AG08395 (cell line): ENCODE measurements at places on chromosomes 13 and 19.
A peak's percentile ranks its signal among the peaks of the same experiment; 100 is the strongest.

DNA sequence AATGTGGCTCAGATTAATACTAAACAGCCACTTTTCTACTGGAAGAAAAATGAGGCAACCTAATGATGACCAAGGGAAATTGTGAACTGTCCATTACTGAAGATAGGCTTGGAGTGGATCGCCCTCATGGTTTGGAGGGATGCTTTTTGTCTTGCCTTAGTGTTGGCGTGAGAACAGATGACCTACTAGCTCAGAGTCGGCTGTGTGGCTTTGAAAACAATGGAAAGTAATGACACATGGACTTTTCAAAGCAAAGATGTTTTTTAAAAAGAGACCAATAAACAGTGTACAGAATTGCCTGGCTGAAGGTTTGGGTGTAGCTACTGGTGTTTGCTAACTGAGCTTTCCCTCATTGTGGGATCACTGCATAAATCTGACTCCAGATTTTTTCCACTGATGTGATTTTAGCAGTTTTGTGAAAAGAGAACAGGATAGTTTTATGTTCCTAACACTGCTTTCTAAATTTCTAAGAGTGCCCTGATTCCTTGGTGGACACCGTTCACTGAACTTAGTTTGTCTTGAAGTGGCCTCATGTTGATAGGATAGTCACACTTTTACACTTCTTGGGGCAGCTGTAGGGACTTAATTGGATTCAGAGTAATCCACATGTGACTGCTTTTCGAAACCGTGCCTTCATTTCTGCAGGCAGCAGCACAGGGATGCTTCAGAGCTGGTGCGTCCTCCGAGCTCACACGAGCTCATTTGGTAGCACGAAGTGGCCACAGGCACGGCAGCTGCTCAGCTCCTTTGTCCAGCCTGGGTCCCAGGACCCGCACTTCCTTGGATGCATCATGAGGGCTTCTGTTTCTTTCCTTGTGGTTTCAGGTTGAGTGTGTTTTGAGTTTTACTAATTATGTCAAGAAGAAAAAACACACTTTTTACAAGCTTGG lies 4.3 kb downstream of the CEBPG start:
- DNase-seq: peak; percentile 54

DNA sequence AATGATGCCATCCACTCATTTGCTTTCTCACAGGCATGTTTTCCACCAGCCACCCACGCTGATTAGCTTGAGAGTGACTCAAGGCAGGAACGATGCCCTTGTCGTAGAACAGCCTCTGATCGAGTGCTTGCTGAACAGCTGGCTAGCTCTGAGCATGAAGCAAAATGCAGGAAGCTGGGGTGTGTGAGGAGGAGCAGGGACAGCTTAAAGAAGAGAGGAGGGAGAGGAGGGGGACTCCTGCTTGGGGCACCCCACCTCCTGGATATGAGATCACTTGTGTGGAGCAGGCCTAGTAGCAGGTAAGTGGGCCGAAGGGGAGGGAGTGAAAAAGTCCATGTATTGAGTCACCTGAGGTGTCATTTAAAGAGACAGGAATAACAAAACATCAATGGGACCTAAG lies 48.8 kb downstream of the IRS2 start:
- peak; percentile 51 for DNase-seq

DNA sequence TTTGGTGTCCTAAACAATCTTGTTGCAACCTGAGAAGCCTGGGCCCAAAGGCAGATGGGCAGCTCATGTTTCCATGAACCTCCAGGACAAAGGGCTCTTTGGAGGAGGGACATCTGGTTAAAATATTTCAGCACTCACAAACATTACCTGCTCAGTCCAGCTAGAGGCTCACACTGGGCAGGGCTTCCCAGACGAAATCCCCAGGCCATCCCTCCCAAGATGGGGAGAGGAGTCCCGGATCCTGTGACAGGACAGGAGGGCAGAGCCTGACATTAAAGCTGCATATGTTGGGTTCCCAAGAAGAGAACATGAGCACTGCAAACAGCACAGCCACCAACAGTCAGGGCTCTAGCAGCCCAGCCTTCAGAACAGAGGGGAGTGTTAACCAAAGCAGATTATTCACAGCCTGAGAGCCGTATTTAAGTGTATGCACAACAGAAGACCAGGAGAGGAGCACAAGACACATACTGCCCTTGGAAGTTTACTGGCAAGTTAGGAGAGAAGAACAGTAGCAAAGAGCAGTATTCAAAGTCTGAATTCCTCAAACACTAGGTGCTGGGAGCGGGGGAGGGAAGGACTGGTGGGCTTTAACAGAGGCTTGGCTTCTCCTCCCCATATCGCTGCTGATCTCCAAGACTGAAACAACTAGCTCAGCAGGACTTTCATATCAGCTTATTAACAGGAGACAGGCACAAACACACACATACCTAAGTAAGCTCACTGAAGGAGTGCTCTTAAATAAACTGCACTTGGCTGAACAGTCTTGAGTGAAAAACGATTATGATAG lies 12.3 kb downstream of the ATP7B start:
- DNase-seq: no peak

DNA sequence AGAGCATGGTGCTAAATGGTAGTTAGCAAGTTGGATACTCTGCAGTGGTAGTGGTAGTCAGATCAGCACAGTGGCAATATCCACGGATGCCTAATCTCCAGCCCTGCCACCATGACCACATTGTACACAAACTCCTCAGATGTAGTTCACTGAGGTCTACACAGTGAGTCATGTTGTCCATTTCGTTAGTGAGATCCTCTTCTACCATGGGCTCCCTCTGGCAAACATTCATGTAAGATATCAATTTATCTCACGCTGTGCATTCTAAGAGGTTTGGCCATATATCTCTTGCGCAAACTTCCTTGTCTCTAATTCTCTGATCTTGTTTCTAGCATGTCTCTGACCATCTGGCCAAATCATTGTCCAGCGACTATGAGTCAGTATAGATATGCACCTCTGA lies 58.2 kb downstream of the POLR1D start:
- no peak for DNase-seq

- peak; percentile 26 for DNase-seq
Observed at GRCh38 chr13:76993021-76993420, 1.1 kb downstream of the CLN5 start.

GRCh38 chr19:34273121-34273520 lies 18.8 kb downstream of the GARRE1 start:
- DNase-seq: no peak

DNA sequence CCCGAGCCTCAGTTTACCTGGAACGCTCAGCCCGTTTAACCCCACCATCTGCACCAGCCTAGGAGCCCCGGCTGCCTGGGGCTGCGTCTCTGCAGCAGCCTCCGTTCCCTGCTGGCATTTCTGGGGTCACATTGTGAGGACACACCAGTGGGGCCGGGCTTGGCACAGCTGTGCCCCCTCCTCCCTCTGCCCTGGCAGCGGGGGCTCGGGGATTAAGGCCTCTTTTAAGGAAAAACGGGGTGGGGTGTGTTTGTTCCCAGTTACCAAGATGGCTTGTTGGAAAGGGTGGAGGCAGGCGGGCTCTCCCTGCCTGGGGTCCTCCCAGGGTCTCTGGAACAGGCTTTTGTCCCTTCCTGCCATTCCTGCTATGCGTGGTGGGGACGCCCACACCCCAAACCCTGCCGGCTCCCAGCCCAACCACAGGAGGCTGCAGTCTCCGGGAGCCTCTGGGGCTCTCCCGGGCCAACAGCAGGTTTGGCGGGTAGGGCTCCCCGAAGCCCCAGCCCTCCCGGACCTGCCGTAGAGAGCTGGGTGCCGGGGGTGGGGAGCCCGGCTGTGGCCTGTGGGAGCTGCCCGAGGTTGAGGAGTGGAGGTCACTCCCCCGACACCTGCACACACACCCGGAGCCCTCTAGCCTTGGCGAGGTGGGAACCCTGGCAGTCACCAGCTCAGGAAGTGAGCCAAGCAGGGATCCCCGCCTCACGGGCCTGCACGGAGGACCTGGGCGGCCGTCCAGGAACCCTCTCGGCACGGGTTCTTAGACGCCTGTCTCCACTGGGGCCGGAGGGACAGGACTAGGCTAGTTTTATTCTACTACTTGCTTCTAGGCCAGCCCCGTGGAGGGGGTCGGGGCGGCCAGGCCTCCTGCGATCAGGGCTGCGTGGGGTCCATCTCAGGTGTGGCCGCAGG lies 36.9 kb downstream of the GADD45B start:
- no peak for DNase-seq

GRCh38 chr13:44573790-44574465 lies 2.2 kb downstream of the TSC22D1 start:
- DNase-seq: peak; percentile 15

DNA sequence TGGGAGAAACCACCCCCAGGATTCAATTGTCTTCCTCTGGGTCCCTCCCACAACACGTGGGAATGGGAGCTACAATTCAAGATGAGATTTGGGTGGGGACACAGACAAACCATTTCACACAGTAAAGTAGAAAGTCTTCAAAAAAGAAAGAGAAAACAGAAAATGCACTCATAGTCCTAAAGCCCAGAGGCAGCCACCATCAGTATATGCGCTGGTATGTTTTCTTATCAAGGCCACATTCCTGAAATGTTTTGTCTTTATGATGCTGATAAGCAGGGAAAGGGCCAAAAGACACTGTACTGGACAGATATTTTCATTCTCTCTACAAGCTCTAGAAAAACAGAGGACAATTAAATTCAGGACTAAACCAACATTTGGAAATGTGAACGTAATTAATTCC lies 375.8 kb upstream of the TSHZ3 start:
- no peak for DNase-seq

DNA sequence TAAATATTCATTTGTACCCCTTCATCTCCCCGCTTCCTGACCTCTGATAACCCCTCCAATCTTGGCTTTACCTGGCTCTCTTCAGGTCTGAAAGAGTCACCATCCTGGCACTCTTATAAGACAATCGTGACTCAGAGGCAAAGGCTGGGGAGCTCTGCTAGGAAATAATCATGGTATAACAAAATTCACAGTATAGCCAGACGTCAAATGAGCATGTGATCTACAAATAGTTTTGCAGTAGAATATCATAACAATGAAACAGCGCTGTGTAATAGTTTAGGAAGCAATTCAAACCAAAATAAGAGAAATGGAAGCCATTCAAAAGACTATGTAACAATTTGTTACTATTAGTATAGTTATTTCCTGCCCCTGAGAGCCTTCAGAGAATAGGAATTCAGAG lies 34.2 kb downstream of the RXFP2 start:
- peak; percentile 52 for DNase-seq

GRCh38 chr13:73571376-73571775 lies 512.6 kb downstream of the KLF5 start:
- DNase-seq: no peak

GRCh38 chr19:3544742-3545668 lies 6.0 kb downstream of the TEKTIP1 start:
- peak; percentile 84 for DNase-seq

DNA sequence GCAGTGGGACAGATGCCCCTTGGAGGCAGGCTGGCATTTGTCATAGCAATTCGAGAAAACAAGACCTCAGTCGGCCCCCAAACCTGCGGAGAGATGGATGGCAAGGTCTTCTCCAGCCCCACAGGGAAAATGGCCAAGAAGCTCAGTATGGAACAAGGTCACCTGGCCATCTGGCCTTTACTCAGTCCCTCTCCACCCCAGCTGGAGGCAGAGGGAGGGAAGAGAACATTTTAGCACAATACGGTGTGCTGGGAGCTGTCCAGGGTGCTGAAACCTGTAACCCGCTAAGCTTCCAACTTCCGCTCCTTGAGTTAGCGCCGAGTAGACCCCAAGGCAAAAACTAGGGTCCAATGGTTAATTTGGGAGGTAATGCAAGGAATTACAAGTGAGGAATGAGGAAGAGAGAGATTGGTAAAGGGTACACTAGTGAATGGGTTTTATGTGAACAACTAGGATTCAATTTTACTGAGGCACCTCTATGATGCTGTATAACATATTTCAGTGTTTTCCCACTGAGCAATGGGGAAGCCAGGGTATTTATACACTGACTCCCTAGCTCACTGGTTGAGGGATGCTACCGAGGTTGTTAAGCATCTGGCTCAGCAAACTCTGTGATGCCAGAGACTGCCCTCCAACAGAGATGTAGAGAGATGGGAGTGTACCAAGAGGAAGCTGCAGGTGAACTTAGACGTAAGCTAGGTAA lies 64.3 kb downstream of the CACNA1A start:
- DNase-seq: peak; percentile 66

DNA sequence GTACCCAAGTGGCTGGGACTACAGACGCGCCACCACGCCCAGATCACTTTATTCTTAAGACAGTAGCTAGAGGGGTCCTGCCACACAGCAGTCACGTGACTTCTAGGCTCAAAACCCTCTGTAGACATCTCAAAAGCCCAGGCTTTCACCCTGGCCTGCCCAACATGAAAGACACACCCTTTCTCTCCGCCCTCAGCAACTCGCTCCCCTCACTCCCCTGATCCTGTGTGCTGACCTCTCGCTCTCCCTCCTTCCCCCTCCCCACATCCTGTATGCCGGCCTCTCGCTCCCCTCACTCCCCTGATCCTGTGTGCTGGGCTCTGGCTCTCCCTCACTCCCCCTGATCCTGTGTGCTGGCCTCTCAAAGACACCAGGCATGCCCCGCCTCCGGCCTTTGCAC lies 77.4 kb downstream of the SLC15A1 start:
- DNase-seq: no peak

DNA sequence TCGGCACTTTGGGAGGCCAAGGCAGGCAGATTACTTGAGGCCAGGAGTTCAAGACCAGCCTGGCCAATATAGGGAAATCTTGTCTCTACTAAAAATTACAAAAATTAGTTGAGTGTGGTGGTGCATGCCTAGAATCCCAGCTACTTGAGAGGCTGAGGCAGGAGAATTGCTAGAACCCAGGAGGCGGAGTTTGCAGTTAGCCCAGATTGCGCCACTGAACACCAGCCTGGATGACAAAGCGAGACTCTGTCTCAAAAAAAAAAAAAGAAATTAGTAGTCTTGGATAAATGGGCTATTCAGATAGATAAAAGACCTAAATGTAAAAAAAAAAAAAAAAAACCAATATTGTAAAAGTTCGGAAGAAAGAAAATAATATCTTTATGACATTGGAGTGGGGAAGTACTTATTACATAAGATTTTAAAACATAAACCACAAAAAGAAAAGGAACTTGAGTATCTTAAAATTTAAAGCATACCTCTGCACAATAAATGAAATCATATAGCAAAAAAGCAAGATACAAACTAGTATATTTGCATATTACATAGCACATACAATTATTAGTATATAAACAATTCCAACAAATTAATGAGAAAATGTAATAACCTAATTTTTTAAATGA lies 26.7 kb upstream of the RNASEH2B start:
- no peak for DNase-seq

GRCh38 chr13:111938741-111939665 lies 127.9 kb upstream of the SOX1 start:
- no peak for DNase-seq

GRCh38 chr19:11069561-11069960 lies 19.7 kb upstream of the LDLR start:
- no peak for DNase-seq

DNA sequence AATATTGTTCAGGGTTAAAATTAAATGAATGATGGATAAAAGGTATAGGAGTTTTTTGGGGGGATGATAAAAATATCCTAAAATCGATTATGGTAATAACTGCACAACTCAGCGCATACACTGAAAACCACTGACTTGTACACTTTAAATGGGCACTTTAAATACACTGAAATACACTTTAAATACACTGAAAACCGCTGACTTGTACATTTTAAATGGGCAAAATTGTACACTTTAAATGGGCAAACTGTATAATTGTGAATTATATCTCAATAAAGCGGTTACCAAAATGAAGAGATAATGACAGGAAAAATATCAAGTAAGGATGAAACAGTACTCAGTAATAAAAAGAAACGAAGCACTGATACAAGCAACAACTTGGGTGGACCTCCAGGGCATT lies 1.5 kb downstream of the LIG1 start:
- DNase-seq: no peak

GRCh38 chr13:52737965-52738364 lies 1.7 kb downstream of the CNMD start:
- no peak for DNase-seq
